ENCODE measurements at places on chromosomes 5 and 9.

GRCh38 chr5:175321927-175322532, 122.0 kb downstream of the DRD1 start:
- H3K27me3 ChIP-seq, result peaks cover 8% of the 10 kb centered on the region
- no peak overlapping the region for H3K27ac ChIP-seq
- H3K4me1 ChIP-seq, result no peaks in the 10 kb centered on the region
- no peaks in the 10 kb centered on the region for H3K36me3 ChIP-seq
- H3K4me3 ChIP-seq, result no peak overlapping the region

DNA sequence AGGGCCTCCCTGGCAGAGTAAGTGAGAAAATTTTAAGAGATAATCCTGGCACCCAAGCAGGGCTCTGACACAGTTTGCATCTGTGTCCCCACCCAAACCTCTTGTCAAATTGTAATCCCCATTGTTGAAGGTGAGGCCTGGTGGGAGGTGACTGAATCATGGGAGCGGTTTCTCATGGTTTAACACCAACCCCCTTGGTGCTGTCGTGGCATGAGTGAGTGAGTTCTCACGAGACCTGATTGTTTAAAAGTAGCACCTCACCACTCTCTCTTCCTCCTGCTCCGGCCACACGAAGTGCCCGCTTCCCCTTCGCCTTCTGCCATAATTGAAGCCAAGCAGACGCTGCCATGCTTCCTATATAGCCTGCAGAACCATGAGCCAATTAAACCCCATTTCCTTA, 80.1 kb downstream of the FBXW11 start:
- H3K4me1 ChIP-seq, result peaks cover 11% of the 10 kb centered on the region
- H3K27ac ChIP-seq, result no peak overlapping the region
- peaks cover 6% of the 10 kb centered on the region for H3K36me3 ChIP-seq

- H3K27ac ChIP-seq, result no peak overlapping the region
- no peaks in the 10 kb centered on the region for H3K36me3 ChIP-seq
- no peaks in the 10 kb centered on the region for H3K27me3 ChIP-seq
- H3K4me3 ChIP-seq, result no peak overlapping the region
Observed at GRCh38 chr5:142366007-142366406, 41.2 kb upstream of the SPRY4 start.

DNA sequence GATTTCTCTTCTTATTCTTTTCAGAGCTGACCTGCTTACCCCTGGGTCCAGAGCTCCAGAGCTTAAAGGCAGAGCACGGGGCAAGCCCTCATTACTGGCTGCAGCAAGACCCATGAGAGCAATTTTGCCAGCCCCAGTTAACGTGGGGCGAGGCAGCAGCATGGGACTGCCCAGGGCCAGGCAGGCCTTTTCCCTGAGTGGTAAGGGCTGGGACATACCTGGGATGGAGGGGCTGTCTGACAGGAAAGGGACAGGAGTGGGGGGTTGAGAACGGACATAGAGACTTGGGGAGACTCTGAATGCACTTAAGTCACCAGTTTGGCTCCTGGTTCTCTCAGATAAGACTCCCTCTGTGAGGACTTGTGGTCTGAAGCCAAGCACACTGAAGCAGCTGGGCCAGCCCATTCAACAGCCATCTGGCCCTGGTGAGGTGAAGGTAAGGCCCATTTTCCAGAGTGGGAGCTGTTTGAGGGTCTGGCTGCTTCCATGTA, 26.2 kb downstream of the HMGXB3 start:
- DNase-seq, result no peak
- H3K36me3 ChIP-seq, result peaks cover 85% of the 10 kb centered on the region
- peaks cover 3% of the 10 kb centered on the region for H3K4me1 ChIP-seq
- H3K4me3 ChIP-seq, result no peak overlapping the region
- H3K27ac ChIP-seq, result no peak overlapping the region
